ENCODE measurements at places on chromosomes 3 and 15. TPM values are rescaled to one million over a fixed set of nuclear protein-coding genes. Genes with fewer than 3 reads are reported as not detected.
A peak's percentile ranks its signal among the peaks of the same experiment; 100 is the strongest.

The GATA2 gene
- total RNA-seq = 6.0 TPM

DNA sequence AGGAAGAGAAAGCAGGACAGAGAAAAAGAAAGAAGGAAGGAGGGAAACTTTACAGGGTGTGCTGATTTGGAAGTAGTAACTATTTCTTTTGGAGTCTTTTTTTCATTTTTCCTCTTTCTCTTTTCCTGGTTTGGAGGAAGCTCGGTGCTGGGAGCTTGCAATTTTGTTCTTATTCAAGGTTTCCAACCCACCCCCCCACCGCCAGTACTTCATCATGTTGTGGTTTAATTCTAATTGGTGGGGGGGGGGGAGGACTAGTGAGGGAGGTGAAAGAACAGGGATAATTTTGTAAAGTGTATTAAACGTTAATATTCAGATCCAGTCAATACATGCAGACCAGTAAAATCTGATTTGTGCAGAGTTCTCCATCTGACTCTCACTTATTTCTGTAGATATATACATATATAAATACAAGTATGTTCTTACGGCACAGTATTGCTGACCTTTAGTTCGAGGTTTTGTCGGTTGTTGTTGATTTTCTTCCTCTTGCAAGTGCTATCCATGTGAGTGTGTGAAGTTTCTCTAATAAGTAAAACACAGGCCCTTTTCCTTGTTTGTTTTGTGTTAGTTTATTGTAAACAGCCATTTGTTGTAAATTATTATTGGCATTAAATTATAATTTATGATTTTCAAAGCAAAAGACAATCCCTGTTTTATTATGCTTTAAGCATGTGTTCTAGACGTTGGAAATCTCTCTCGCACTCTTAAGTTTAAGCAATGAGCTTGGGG, 9.3 kb downstream of the NR2F2 start:
- H3K27ac ChIP-seq = peak overlapping the region; percentile 93
- H3K36me3 ChIP-seq = no peaks in the 10 kb centered on the region
- no peaks in the 10 kb centered on the region for H3K4me1 ChIP-seq
- DNase-seq = no peak

The GOLGA8G gene
- not detected for total RNA-seq

- DNase-seq = no peak
- no peak overlapping the region for H3K27ac ChIP-seq
- H3K4me3 ChIP-seq = no peak overlapping the region
- no peaks in the 10 kb centered on the region for H3K4me1 ChIP-seq
Observed at GRCh38 chr15:52505151-52505550, 23.5 kb downstream of the MYO5A start.

DNA sequence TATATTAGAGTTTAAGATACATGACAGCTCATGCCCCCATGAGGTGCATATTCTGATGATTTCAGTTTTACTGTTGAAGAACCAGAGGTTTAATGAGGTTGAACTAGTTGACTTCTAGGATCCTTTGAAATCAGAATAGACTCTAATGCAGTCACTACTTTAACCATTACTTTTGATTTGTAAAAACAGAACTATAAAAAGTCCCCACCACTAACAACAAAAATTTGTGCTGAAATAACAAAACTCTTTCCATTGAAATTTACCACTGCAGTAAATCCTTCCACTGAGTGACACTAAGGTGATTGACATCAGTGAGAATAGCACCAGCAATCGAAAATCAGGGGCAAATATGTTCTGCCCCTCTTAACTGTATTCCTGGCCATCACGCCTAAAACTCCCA, 214.1 kb downstream of the SHQ1 start:
- H3K4me1 ChIP-seq = no peaks in the 10 kb centered on the region
- no peaks in the 10 kb centered on the region for H3K36me3 ChIP-seq
- H3K4me3 ChIP-seq = no peak overlapping the region
- no peaks in the 10 kb centered on the region for H3K27me3 ChIP-seq
